Right hindlimb (tissue), 1 donor: ENCODE measurements at places on chromosomes 6 and 20.

DNA sequence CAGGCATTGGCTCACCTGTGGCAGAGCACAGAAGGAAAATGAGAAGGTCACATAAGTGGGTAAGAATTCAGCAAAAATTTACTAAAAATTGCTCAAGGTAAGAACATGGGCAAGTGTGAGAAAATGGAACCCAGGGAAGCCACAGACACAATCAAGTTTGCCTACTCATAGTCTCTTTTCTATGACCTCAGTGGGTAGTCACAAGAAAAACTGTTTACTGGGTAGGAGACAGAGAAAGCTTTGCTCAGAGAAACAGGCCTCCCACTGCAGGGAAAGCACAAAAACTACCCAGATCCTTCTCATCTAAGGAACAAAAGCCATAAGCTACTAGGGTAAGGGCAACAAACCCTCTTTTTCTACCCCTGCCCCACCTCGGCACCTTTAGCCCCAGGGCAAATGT is 35.2 kb downstream of the FAM184A start:
- no peak for DNase-seq

DNA sequence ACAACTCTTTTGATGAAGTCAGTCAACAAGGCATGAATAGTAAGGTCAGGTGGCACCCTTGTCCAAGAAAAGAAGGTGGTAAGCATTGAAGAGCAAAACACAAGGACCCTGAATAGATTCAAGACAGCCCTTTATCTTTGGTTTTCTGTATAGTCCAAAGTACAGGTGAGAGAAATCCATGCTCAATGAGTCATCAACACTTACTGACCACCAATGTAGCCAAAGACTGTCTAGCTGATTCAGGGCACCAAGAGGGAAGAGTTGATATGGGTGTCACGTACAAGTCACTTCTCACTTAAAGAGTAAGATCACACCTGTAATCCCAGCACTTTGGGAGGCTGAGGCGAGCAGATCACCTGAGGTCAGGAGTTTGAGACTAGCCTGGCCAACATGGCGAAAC is 528.3 kb downstream of the CD83 start:
- DNase-seq, result no peak

GRCh38 chr20:2746636-2747265 is 53.7 kb downstream of the CPXM1 start:
- DNase-seq, result no peak

DNA sequence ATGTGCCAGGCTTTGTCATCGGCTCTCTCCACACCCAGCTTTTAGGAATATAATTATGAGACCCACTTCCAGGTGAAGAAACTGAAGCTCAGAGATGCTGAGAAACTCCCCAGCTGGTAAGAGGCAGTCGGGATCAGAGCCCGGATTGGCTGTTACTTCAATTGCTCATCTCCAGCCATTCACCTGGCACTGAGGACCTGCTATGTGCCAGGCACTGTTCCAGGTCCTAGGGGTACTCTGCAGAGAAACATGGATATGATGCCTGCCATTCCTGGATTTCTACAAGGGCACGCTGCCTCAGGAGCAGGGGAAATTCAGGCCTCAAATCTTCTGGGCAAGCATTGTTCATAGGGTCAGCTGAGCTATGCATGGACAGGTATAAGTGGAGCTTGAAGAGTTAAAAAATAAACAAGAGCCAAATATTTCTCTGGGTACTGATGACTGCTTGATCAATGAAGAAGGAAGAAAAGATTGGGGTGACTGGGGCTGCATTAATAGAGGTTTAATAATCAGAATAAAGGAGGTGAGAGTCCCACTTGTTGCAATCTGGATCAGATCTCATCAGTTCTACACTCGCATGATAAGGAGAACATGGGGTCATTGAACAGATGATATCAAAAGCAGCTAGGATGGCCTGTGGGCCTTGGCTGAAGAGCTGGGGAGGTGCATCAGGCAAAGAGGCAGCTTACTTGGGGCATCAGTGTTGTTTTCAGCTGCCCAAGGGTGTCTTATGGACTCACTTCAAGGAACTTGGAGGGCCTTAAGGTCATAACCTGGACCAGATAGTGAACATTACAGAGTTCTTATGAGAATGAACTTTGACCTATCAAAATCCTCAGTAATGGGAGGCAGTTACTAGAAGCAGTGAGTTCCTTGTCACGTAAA is 80.9 kb upstream of the TOX2 start:
- no peak for DNase-seq

- DNase-seq, result no peak
Measured at GRCh38 chr6:12228447-12229146, 61.6 kb upstream of the EDN1 start.

DNA sequence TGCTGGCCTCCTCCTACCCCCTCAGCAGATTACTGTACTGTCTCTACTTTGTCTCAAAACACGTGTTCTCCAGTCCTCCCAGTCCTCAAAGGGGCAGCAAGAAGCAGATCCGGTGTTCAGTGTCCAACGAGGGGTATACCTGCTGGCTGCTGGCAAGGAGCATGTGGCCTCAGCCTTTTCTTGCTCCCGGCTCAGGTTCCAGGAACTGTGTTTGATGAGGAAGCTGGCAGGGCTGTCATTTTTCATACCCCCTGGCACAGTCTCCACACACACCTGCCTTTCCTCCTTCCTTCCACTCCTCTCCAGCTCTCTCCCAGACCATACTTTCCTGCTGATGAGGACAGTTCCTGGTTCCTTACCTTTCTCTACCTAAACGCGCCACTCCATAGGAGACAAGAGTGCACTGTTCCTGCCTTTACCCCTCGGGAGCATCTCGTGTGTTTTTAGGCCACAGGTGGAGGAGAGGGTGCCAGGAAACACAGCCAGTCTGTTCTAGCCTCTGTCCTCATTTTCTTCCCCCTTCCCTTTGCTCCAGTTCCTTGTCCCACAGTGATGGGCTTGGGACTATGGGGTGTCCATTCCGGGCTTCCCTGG is 77.2 kb downstream of the SSR1 start:
- no peak for DNase-seq

DNA sequence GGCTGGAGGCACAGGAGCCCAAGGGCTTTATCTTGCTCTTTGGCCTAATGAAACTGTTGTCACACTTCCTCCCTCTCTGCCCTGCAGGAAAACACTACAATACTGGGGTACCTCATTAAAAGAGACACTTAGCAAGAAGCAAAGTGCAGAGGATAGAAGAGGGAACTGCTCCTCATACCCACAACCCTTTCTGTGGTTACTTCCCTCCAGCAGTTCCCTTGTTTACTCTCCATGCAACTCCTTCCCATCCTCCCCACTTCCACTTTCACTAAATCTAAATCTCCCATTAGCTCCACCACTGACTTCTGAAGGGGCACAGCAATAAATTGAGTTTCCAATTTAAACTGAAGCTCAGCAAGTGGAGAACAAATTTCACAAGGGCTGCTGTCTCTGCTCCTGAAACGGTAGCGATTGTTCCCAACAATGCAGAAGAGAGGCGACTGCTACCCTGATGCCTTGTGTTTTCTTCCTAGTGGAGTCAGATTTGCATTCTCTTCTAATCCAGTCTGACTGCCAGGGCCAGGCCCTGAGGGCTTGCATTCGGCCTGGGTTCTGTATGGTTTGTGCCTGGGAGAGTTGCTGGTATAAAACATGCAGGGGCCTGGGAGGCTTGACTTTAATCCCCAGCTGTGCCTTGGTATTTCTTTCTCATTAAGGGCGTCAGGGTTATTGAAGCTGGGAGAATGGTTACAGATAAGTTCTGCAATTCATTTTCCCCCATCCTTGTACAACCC is 454.7 kb downstream of the TFAP2B start:
- DNase-seq, result peak; percentile 22

GRCh38 chr6:43604174-43604573 is 24.9 kb downstream of the GTPBP2 start:
- no peak for DNase-seq

- DNase-seq, result no peak
Measured at GRCh38 chr6:91653076-91653723, 1066.3 kb upstream of the MAP3K7 start.

GRCh38 chr6:20757761-20758160 is 223.5 kb downstream of the CDKAL1 start:
- no peak for DNase-seq

DNA sequence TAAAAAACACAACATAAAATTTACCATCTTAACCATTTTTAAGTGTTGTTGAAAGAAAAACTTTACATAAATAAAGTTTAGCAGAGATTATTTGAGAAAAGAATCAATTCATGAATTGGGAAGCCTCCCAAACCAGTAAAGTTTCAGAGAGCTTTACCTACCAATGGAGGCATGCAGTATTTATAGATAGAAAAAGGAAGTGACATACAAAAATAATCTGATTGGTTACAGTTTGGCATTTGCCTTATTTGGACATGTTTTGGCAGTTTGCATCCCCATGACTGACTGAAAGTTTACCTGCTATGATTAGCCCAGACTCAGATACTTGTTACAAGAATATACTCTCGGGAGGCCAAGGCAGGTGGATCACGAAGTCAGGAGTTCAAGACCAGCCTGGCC is 3.7 kb upstream of the CMTR1 start:
- no peak for DNase-seq

GRCh38 chr20:2751878-2752566 is 48.4 kb downstream of the CPXM1 start:
- DNase-seq, result no peak

DNA sequence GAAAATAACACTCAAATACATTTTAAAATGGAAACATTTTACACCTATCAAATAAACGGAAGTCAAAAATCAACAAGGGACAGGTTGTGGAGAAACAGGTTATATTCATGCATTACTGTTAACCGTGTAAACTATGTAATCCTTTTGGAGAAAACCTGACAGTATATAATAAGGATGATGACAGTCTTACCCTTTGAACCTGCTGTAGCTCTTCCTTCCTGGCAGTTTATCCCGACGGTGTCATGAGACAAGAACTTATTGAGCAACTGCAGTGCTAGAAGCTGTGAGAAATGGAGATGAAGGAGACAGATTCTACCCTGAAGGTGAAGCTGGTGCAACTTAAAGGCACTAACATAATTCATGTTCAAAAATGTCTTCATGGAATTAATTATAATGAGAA is 76.7 kb downstream of the PLEKHG1 start:
- no peak for DNase-seq

DNA sequence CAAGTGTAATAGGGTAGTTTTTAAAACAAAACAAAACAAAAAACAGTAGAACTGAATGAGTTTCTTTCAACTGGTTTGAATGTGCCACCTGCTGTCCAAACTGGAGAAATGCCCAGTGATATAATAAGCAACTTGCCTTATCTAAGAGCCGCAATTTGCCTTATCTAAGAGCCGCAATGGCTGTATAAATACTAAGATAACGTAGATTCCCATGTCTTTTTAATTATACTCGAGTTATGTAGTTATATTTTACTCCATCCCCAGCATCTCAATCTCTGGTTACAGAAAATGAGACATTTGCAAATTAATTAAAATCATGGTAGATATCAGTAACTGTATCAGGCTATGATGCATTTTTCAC is 67.2 kb downstream of the RPP40 start:
- no peak for DNase-seq

- no peak for DNase-seq
Measured at GRCh38 chr20:63572788-63573646, 1.0 kb downstream of the HELZ2 start.

- DNase-seq, result no peak
Measured at GRCh38 chr20:48864738-48865318, 37.0 kb upstream of the PREX1 start.

DNA sequence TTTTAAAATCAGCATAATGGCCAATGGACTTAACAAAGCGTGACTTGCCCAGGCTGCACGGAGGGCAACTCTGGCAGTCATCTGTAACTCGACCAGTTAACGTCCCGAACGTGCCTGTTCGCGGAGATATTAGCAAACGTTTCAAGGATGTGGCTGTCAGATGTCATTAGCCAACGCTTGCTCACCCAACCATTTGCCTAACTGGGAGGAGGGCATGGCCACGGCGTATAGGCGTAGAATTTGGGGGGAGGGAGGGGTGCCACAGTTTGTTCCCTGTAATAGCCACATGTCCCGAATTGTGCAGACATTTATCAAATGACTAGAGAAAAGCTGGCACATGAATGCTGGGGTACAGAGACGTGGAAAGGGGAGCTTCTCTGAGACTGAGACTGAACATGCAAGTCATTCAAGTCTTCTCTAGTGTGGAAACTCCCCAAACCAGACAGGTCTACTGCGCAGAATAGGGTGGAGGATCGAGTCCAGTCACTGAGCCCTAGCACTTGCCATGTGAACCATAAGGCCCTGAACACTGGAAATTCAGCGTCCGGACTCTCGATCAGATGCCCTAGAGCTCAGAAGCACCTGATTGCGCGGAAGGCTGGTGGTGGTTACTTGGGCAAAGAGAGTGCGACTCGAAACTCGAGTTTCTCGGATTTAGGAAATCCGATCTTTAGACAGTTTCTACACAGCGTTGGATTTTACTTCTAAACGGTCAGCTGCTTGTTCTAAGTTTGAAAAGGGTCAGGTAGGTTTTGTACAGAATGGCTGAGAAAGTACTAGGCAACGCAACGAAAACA is 32.6 kb downstream of the TFAP2B start:
- no peak for DNase-seq

GRCh38 chr20:48482790-48483189 is 345.0 kb downstream of the PREX1 start:
- no peak for DNase-seq

- no peak for DNase-seq
Measured at GRCh38 chr6:154408891-154409500, 52.4 kb upstream of the IPCEF1 start.

DNA sequence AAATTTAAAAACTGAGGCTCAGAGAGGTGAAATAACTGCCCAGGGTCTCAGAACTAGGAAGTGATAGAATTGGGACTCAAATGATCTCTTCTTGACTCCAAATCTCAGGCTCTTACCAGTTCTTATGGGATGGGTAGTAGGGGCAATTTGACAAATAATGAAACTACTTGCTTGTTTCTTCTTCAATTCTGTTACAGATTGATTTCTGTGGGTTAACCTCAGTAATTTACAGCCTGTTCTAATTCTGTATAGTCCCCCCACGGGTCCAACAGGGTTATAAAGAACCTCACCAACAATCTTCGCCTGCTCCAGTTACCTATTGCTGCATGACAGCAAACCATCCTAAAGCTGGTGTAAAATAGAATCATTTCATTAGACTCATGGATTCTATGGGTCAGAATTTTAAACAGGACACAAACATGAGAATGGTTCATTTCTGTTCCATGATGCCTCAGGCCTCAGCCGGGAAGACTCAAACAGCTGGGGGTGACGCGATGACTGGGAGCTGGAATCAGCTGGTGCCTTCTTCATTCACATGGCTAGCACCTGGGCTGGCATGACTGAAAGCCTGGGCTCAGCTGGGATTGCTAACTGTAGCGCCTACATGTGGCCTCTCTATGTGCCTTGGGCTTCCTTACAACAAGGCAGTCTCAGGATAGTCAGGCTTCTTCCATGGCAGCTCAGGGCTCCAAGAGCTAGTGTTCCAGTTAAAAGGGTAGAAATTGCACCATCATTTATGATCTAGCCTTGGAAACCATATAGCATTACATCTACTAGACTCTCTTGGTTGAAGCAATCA is 6.6 kb upstream of the WFDC2 start:
- no peak for DNase-seq
